ENCODE measurements at places on chromosomes 6 and 20.

- DNase-seq = no peak
These were observed 5.2 kb downstream of the RNF217 start for GRCh38 chr6:124967444-124967843.

GRCh38 chr20:15609921-15610320 is 963.3 kb downstream of the KIF16B start:
- DNase-seq = no peak

DNA sequence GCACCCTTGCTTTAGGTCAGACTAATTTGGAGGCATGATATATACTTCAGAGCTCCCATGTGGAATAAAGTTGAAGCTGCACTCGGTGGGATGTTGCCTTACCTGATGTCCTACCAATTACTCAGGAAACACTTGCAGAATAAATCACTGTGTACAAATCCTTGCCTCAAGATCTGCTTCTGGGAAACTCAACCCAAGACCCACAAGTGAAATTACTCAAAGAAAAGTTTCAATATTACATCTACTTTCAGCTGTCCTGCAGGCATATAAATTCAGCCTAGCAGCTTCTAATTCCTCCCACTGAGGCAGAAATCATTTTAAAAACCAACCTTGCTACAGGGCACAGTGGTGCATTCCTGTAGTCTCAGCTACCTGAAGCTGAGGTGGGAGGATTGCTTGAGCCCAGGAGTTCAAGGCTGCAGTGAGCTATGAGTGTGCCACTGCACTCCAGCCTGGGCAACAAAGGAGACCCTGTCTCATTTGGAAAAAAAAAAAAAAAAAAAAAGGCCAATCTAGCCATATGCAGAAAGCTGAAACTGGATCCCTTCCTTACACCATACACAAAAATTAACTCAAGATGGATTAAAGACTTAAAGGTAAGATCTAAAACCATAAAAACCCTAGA is 20.7 kb upstream of the DCDC2 start:
- DNase-seq = no peak

GRCh38 chr6:155436981-155437749 is 18.5 kb downstream of the NOX3 start:
- DNase-seq = no peak

DNA sequence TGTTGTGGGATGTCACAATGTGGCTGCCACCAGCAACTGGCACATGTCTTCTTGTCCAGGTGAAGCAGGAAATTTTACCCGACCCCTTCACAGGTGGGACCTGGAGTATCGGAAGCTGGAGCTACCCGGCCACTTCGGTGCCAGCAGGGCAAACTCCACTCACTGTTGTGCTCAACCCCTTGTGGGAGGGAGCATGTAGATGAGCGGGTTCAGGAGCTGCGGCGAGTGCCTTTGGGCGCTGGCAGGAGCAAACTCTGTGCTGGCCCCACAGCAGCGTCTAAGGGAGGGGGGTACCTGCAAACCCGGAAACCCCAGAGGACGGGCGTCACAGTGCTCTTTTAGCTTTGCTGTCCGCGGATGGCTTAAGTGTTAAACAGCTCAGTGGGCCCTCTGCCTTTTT is 20.7 kb upstream of the SULF2 start:
- DNase-seq = peak; percentile 41

- DNase-seq = no peak
These were observed 2.5 kb upstream of the PTPRT start for GRCh38 chr20:43191946-43192863.

GRCh38 chr20:61253640-61254511 is 1.8 kb downstream of the CDH4 start:
- DNase-seq = no peak

GRCh38 chr6:8904754-8905153 is 469.4 kb upstream of the SLC35B3 start:
- no peak for DNase-seq

DNA sequence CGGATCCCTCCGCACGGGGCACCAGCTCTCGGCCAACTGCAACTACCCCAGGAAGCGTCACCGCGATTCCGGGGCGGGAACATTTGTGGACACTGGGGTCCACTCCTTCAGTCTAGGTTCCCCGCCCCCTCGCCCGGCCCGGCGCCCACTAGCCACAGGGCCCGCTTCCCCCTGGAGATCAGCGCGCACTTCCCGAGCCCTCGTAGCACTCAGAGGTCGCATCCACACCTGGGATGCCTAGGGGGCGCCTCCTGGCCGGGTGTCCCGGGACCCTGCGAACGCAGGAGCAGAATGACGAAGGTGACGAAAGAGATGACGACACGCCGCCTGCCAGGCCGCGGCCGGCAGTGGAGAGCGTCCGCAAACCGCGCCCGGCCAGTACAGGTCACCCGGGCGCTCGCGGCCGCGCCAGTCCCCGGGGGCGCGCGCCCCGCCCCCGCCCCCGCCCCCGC is 309 bp upstream of the AIG1 start:
- DNase-seq = peak; percentile 96

- peak; percentile 50 for DNase-seq
These were observed 169.2 kb downstream of the GRM4 start for GRCh38 chr6:33976437-33977360.

DNA sequence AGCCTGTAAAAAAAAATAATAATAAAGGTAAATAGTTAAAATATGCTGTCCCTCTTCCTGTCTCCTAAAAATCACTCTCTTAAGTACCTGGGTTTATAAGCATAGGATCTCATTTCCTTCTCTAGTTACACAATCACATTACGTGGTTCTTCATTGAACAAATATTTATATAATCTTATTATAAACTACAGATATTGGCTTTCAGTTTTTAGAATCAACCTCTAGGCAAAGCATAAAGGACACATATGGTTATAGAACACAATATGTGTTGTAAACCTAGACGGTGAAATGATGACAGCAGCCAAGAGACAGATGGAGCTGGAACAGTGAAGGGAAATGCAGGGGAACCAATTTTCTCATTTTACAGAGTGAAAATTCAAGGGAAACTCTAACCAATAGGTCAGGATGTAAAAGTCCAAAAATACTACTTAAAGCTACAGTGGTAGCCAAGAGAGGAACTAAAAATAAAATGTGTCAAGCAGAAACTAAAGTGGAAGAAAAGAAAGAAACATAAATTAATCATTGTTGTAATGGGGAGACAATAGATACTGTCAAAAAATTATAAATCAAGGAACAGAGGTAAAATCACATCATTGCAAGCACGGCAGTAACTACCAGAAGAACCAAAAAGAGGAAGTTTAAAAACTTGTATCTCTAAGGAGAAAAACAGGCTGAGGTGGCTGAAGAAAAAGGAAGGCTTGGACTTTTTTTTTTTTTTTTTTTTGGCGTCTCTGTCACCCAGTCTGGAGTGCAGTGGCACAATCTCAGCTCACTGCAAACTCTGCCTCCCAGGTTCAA is 82.8 kb upstream of the CDYL start:
- no peak for DNase-seq

GRCh38 chr6:76124018-76124417 is 51.6 kb upstream of the IMPG1 start:
- no peak for DNase-seq

GRCh38 chr20:47295129-47295813 is 61.2 kb downstream of the ZMYND8 start:
- no peak for DNase-seq

GRCh38 chr6:140203661-140204147 is 829.3 kb upstream of the CITED2 start:
- no peak for DNase-seq

DNA sequence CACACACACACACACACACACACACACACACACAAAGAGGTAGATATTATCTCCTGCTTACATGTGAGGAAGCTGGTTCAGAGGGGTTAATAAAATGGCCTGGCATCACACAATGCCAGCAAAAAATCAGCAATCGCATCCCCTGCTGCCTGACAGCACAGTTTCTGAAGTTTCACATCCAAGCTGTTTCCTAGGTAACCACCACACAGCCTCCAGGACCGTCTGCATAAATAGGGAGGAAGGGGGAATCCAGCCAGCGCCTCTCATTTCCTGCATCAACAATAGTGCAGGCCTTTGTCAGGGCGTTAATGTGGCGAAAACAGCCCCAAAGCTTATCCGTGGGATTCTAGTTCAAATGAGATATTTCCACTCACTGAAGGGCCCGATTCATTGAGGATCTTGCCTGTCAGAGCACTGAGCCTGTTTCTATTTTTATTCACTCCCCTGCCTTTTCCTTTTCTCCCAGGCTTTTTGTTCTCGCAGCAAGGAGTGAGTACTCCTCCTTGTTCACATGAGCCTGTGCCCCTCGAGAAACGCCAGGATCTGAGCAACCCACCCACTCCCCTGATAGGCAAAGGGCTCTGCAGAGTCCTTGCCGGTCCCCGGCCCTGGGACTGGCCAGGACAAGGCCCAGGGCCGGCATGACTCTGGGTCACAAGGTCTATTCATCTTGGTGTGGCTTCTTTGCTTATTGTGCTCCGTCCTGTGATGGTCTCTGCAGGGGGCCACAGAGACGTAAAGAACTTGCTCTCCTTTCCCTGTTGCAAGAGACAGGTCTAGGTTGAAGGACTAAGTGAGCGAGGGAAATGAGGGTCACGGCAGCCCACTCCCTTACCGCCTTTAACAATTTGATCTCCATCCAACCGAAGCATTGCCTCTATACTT is 32.7 kb downstream of the TUBB2B start:
- no peak for DNase-seq

Measured in spleen (tissue), 13 donors.